ENCODE measurements at places on chromosomes 4 and X.

DNA sequence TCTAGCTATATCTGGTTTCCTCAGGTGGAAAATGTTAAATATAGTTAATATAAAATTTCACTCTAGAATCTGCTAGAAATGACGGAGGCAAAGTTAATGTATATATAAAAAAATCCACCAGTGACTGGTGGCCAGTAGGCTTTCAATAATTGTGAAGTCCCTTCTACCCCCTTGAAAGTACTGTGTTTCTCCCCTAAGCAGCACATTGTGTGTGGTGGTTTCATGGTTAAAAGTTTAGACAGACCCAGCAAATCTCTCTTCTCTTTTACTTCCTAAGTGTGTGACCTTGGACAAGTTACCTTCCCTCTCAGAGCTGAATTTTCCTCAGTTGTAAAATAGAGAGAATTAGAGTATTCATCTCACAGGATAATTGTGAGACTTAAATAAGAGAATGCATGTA, 600 bp upstream of the HEPH start:
- no peak for DNase-seq

DNA sequence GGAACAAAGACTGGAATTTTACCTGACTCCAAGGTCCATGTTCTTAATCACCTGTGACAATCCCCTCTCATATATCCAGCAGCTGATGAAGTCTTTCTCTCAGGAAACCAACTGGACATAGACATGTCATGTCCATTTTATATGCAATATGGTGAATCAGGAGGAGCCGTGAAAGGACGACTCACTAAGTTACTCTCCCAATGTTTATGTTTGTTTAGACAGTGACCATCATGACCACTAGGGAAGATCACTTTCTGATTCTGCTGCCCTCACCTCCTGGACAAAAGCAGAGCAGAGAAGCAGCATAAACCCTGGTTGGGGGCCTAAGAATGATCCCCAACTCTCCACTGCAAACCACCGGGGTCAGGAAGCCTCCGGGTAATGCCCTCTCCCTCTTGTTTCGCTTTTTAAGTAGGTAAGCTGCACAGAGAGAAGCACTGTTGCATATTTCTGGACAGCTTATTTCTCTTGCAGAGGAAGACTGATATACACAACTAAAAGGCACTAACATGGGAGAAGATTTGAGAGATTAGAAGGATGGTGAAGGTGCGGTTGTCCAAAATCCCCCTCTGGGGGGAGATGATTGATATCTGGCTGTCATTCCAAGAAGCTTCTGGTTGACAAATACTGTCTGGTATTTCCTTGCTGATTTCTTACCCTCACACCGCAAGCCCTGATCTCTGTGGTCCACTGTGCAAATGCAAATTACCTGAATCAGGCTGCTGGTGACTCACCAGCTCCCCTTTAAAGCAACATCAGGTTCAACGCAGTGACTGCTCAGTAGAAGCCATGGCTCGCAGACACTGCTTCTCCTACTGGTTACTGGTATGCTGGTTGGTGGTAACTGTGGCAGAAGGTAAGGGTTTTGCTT, at the start of gene ODAPH:
ODAPH (plus strand) TSS at position 773 of the 871 bp plus-strand sequence; CDS start at position 790, 17 bp downstream.
- no peak for DNase-seq

DNA sequence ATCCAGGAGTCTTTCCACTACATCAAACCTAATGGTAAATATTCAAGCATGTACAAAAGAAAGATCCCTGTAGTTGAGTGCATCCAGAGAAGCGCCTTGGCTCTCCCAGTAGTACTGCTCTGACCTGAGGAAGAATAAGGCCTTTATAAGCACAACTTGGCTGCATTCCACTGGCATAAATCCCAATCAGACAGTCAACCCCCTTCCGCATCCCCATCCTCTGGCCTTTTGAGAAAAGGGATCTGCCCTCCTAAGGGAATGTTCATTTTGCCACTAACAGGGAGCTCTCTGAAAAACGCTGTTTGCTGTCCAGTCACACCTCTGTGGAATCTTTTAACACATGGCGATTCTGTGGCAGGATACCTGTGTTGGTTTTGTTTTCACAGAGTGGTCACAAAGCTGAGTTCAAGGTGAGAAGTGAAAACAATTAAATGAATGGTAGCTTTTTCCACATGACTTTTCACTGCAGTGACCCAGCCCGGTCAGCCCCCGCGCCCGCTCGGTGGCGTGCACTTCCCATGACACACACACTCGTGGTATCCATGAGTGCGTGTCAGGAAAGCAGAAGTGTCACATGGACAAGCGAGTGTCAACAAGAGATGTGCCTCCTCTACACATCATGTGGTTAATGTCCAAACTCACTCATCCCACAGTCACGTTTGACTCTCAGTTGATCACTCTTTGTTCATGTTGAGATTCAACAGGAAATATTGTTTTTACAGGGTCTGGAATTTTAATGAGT, 112.2 kb upstream of the ENPP6 start:
- no peak for DNase-seq

DNA sequence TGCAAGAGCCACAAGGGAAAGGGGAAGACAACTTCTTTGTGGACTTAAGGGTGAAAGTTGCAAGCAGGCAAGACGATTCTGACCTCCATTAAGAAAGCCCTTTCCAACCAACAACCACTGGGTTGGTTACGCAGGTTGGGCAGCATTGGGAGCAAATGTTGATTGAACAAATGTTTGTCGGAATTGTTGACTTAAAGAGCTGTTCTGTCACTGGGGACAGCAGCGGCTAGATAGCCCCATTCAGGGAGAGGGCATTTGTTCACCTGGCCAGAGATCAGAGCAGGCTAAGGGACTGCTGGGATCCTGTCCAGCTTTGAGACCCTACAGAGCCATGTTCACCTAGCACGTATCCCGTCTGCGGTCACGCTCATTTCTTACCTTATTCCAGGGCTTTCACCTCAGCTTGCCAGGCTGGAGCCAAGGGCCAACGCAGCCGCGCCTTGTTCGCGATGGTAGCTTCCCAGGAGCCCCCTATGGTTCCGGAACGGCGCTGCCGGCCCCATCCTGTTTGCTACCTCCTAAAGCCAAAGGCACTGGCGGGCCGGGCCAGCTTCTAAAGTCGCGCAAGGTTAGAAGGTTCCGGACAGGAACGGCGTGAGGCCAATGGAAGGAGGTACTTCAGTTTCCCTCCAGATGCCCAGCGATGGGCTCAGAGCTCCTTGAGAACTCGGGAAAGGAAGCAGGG, 24.6 kb downstream of the F9 start:
- DNase-seq, result no peak

DNA sequence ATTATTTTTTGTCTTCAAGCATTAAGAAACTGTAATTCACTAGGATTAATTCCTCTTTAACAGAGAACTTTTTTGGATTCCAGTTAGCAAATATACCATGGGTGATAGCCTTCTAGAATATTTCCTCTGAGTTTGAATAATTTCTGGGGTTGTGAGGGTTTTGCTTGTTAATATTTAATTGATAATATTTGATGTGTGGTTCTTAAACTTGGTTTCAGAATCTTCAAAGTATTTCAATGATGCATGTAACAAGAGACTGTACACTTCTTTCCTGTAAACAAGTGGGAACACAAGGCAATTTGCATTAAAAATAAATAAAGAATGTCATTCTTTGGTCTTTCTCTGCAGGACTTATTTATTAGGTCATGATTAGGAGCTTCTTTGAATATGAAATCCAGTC, 9.5 kb upstream of the C4orf51 start:
- DNase-seq, result no peak

DNA sequence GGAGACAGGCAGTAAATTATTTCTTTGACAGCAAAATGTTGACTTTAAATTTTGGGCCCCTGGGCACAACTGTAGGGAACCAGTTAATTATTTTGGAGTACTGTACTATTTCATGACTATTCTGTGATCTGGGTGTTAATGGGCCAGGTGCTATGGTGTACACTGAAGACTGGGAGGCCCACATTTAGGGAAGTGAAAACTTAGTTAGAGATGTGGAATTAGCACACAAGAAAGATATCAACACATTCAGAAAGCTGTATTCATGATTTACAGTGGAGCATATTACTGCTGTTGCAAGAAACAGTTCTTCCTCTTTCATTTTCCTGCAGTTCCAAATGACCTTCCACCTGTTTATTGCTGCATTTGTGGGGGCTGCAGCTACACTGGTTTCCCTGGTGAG, 12.4 kb downstream of the PLP1 start:
- no peak for DNase-seq

All from fibroblast of villous mesenchyme (primary cell).